ENCODE measurements at places on chromosomes 11 and 22. TPM values are rescaled to one million over a fixed set of nuclear protein-coding genes. Genes with fewer than 3 reads are reported as not detected.

DNA sequence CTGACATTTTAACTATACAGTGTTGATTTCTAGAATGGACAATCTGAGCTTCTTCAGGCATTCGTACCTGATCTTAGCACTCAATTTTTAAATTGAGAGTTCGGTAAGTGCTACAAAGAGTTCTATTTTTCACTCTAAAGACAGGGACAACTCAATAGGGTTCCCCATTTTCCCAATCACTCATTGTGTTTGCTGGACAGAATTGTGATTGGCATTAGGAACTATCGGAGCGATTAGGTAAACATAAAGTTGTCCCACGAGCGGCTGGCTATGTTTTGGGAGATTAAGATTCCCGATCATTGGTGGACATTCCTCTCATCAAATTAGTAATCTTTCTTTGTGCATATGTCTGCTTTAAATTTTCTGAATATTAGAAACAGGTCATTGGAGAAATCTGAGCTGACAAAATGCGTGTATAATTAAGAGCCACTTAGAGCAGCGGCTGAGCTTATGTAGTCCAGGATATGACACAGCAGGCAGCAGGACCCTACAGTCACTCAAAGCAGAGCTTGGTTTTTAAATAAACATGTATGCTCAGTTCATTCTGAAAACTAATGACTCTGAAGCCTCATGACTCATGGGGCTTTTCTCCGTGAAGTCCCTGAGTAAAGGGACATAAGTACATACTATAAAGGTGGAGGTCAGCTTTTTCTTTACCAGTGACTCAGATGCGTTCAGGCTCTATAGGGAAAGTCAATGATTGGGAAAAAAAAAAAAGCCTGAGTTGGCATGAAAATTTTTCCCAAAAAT is 109.4 kb downstream of the GRIA4 start:
- DNase-seq = no peak
- no peaks in the 10 kb centered on the region for H3K4me1 ChIP-seq
- H3K27me3 ChIP-seq = peaks cover 2% of the 10 kb centered on the region
- H3K27ac ChIP-seq = no peak overlapping the region

The BLID gene
- not detected for total RNA-seq

The OR51B5 gene
- total RNA-seq = not detected

- H3K4me3 ChIP-seq = peak overlapping the region; percentile 83
- H3K27me3 ChIP-seq = no peaks in the 10 kb centered on the region
- H3K36me3 ChIP-seq = no peaks in the 10 kb centered on the region
- DNase-seq = peak; percentile 49
- H3K4me1 ChIP-seq = peaks cover 42% of the 10 kb centered on the region
These were observed 63.5 kb downstream of the ENDOD1 start for GRCh38 chr11:95152876-95153856.

DNA sequence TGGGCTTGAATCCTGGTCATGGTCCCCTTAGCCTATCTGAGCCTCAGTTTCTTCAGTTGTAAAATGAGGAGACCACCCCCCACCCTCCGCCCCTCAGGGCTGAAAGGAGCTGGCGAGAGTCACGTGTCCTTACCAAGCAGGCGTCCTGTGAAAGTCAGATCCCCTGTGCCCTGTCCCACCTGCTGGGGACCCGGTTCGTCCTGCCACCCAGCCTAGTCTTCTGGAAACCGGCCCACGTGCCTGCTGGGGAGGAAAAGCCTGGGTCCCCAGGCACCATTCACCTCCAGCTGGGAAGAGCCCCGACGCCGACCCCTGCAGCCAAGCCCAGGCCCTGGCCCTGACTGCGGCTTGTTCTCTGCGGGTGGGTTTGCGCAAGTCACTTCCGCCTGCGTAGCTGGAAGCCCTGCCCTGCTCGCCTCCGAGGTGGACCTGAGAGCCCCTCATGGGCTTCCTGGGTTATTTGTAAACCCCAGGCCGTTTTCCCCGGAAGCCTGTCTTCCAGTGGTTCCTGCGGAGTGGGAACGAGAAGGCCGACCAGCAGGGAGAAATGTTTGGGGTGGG is 679 bp upstream of the SSH3 start:
- no peaks in the 10 kb centered on the region for H3K27me3 ChIP-seq
- peaks cover 7% of the 10 kb centered on the region for H3K4me1 ChIP-seq
- DNase-seq = no peak
- H3K36me3 ChIP-seq = peaks cover 21% of the 10 kb centered on the region
- H3K4me3 ChIP-seq = peak overlapping the region; percentile 19
- H3K27ac ChIP-seq = no peak overlapping the region

DNA sequence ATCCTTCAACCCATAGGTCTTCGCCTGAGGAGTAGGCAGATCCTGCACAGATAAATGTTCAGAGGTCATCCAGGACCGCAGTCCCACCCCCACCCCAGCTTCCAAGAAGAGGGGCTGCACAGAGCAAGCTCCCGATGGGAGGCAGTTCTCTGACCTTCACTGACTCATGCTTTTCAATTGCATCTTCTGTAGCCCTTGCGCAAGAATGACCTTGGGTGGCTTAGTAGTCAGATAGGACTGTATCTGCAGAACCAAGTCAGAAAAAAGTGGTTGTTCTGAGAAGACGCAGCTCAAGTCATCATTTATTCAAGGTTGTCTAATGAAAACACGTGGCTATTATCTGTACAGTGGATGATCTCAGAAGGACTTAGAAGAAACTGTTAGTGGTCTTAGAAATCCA is 16.4 kb upstream of the GRAMD1B start:
- no peak overlapping the region for H3K27ac ChIP-seq
- H3K27me3 ChIP-seq = peaks cover under 1% of the 10 kb centered on the region
- no peaks in the 10 kb centered on the region for H3K4me1 ChIP-seq
- H3K36me3 ChIP-seq = no peaks in the 10 kb centered on the region
- no peak for DNase-seq
- no peak overlapping the region for H3K4me3 ChIP-seq

DNA sequence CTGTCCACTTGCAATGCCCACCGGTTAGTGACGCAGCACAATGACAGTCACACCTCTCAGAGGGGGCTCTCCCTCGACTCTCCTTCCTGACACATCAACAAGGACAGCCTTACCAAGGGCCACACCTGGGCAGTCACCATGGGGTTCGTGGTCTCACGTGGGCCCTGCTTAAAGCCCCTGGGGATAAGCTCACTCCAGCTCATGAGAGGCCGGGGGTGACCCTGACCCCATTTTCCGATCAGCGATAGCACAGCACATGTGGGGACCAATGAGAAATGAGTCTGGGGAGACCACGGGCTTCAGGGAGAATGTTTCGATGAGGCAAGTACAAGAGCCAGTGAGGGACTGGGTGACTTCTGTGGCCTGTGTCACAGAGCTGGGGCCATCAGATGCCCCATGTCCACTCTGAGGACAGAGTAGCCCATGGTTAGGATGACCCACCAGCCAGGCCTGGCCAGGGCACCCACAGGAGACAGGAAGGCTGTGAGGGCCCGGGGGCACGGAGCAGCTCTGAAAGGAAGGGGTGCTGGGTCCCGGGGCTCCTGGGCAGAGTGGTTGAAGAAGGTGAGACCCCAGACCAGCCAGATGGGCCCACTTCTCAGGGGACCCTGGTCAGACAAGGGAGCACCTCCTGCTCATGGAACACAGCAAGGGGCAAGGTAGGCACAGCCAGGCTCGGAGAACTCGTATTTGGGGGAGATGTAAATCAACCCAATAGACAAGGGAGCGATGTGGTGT is 128.8 kb downstream of the MED15 start:
- no peaks in the 10 kb centered on the region for H3K4me1 ChIP-seq
- H3K27ac ChIP-seq = no peak overlapping the region
- no peak for DNase-seq
- peaks cover 6% of the 10 kb centered on the region for H3K27me3 ChIP-seq
- H3K4me3 ChIP-seq = no peak overlapping the region
- no peaks in the 10 kb centered on the region for H3K36me3 ChIP-seq
